ENCODE measurements at places on chromosomes 12 and 14.

DNA sequence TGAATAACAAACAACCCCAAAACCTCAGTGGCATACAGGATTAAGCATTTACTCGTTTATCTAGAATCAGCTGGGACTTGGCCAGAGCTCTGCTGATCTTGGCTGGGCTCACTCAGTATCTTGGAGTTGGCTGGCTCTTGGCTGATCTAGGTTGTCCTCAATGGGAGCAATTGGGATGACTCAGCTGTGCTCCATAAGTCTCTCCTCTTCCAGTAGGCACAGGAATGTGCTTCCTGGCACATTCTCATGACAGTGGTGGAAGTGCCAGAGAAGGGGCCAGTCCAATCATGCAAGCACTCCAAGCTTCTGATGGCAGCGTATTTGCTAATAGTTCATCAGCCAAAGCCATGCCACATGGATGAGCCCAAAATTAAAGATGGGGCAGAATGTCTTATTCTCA is 41.7 kb upstream of the ANO4 start:
- DNase-seq, result no peak

GRCh38 chr12:104694711-104695110 is 238.0 kb downstream of the CHST11 start:
- no peak for DNase-seq

DNA sequence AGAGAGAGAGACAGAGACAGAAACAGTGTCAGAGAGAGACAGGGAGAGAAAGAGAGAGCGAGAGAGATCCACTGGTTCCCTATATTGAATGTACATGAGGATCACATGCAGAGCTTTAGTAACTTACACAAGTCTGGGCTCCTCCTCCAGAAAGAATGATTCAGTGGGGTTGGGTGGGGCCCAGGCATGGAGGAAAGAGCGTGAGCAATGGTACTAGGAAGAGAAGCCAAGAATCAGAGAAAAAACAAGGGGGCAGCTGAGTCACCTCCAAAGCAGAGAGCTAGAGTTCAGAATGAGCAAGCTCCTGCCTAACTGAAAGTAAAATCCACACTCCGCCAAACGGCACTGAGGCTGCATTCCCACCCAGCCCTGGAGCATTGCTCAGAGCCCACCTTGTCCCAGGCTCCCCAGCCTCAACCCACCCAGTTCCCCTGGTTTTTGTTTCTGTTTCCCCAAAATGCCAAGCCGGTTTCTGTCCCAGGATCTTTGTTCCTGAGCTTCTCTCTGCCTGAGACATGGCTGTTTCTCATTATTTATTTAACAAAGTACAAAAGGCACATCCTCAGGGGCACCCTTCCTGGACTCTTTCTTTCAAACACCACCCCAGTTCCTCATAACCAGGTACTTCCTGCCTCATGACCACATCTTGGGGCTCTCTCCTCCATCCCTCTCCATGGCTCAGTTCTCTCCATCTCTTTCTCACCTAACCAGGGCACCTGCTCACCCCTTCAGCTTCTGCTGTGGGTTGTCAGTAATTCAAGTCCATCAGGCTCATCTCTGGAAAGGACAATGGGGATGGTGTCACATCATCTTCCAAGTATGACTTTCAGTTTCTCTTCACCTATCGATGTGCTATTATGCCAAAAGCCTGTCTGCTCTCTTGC is 670.3 kb upstream of the TBX3 start:
- DNase-seq, result no peak

DNA sequence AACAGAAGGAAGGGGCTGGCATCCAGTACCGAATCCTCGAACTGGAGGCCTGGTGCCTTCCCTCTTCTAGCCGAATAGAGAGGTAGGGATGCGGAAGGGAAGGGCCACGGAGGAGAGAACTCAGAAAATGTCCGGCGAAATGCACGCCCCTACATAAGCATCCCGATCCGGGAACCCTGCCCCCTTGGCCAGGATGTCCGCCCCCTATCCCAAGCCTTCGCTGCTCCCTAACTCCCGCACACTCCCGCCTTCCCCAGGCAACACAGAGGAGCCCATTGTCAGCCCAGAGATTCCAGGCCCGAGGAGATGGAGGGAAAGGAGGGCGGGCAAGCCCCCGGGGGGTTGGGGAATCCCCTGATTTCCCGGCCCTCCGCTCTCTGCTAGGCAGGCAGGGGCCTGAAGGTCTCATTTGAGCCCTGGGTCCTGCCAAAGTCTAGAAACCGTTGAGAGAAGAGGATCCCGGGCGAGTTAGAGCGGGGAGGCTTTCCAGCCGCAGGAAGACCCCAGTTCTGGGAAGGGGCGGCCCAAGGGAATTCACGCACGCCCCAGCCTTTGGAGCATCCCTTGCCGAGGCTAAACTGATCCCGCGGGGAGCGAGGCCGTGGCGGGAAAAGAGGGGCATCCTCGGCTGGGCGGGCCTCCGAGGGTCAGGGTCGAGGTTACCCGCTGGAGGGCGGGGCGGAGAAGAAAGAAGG is 569 bp upstream of the ARHGEF40 start:
- DNase-seq, result no peak

DNA sequence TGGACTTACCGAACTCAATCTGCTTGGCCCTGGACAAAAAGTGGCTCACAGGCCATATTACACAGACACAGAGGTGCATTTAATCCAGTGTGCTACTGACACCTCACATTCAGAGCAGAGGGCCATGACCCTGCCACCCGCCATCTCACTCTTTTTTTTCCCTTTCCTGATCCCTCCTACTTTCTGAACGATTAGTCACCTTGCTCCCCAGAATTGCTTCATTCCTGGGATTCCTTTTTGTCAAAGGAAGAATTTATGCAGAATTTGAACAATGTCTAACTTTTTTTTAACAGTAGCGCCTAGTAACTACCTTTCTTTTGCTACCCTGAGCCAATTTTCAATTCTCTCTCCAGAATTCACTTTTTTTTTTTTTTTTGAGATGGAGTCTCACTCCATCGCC is 4.6 kb downstream of the PKP2 start:
- DNase-seq, result no peak

GRCh38 chr14:58947814-58948445 is 240.5 kb upstream of the DAAM1 start:
- peak; percentile 11 for DNase-seq

- DNase-seq, result no peak
Measured at GRCh38 chr12:65662590-65662989, 161.7 kb upstream of the HMGA2 start.

DNA sequence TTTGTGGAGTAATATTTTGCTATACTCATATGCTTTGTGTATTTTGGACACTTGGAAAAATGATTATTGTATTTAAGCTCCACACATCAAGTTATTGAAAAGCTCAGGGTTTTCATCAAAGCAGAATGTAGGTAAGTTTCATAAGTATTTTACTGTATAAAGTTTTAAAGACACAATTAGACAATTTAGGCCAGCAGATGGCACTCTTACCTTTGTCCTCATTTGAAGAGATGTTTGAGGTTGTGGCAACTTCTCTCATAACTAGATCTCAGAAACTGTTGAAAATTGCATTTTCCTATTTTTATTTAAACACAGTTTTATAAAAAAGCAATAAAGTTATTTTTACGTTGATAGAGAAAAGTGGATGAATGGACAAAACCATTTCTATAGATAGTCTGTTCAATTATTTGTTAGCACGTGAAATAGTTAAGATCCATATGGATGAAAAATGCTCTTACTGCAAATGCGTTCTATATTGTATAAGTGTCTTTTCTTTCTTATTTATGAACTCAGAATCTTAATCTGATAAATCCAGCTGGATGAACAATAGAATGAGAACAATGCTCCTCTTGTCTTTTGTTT is 300.0 kb downstream of the AEBP2 start:
- DNase-seq, result no peak

GRCh38 chr12:42477941-42478340 is 111.6 kb downstream of the PRICKLE1 start:
- no peak for DNase-seq

DNA sequence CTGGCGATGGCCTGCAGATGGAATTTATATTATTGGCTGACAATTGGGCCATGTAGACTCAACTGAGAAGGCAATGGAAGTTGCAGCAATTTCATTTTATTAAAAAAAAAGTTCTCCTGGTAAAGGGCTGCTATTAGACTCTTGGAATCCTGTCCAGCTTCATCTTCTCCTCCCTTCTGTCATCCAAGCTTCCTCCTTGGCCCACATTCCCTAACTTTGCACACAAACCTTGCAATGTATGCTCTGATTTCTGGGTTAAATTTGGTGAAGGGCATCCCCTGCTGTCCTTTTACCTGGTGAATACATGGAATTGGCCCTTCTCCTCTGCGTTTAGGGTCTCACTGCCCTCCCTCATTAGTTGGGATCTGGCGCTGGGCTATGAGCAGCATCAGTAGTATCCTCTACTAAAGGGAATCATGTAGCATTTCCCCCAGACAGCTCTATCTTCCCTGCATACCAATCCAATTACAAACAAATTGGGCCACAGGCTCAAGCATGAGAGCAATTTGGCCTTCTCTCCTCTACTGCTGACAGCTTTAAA is 336.9 kb downstream of the BMP4 start:
- DNase-seq, result no peak

DNA sequence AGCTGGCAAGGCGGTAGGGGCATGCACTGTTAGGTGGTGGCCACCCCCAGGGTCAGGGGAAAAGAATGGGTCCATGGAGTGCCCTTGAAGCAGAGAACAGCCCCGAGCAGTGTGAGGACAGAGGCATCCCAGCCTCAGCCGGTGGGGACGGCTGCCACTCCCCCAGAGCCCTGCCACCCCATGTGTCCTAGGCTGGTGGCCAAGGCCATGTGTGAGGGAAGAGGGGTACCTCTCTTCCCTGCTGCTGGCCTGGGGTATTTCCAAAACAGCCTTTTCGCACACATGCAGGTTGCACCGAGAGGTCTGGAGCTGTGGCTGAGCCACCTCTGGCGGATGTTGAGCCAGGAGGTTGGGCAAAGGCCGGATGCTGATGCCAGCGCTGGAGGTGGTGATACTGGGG is 19.9 kb downstream of the RFLNA start:
- DNase-seq, result no peak

DNA sequence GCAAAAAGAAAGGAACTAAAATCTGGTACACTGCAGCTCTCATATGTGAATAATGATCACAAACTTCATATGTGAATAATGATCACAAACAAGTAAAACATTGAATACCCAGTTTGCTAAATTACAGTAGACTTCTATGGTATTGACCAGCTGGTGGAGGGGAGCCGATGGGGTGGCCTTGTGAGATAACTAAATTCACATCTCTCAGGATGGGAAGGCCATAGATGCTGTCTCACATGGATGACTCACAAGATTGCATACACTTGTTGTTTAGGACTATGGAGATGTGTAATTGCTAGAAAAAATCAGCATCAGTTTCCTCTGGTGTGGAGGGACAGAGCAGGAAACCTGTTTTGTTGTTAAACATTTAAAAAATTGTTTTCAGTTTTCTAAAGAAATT is 49.2 kb downstream of the ACACB start:
- DNase-seq, result no peak

GRCh38 chr14:73047808-73048207 is 10.5 kb upstream of the RBM25 start:
- DNase-seq, result no peak

GRCh38 chr12:8852119-8852518 is 29.7 kb downstream of the A2ML1 start:
- DNase-seq, result no peak

GRCh38 chr12:68483592-68484383 is 126.9 kb upstream of the RAP1B start:
- no peak for DNase-seq

- no peak for DNase-seq
Measured at GRCh38 chr12:62347922-62348650, 87.9 kb downstream of the USP15 start.

DNA sequence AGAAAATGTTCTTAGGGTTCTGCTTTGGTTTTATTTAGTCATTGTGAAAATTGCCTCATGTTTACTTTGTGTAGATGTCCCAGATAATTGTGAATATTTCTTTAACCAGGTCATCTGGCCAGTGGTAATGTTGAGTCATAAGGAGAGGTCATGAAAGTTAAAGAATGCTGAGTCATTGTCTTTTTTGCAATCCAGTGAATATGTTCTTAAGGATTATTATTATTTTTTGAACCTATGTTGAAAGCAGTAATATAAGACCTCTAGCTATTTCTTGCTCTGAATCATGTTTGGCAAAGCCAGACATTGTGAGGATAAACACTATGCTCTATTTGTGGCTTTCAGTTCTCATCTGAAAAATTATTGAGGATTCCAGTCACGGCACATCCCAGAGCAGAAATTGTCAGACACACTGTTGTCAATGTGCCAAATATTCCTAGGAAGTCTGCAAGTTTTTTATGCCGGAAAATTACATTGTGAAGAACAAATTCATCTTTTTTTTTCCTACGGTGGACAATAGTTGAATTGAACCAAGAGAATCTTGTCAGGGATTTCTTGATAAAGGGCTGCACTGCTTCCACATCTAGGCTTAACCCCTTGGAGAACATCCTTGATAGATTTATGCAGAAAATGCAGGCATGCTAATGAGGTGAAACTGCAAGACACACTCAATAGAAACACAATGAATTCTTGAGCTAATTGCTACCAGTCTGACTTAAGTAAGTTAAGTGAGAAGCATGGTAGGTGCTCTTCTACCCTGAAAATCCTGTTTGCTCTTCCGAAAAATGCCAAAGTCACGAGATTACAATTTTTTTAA is 369.6 kb downstream of the ATP23 start:
- DNase-seq, result no peak

DNA sequence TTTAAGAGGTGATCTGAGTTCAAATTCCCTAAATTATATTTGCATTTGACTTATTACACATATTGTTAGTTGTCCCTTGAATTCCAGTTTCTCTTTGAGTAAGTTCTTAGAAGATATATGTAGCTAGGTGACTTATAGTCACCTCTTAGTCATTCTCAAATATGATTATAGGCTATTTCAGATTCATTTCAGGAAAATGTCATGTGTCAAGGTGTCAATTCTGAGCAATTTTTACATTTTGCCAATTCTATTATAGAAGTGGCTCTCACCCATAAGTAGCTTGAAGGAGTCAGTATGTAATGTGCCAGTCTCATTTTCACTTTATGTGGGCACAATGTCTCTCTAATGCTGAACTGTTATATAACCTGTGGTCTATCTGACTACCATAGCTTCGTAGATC is 623.4 kb downstream of the DIO2 start:
- DNase-seq, result no peak

- no peak for DNase-seq
Measured at GRCh38 chr14:101591121-101591520, 29.8 kb downstream of the DIO3 start.

DNA sequence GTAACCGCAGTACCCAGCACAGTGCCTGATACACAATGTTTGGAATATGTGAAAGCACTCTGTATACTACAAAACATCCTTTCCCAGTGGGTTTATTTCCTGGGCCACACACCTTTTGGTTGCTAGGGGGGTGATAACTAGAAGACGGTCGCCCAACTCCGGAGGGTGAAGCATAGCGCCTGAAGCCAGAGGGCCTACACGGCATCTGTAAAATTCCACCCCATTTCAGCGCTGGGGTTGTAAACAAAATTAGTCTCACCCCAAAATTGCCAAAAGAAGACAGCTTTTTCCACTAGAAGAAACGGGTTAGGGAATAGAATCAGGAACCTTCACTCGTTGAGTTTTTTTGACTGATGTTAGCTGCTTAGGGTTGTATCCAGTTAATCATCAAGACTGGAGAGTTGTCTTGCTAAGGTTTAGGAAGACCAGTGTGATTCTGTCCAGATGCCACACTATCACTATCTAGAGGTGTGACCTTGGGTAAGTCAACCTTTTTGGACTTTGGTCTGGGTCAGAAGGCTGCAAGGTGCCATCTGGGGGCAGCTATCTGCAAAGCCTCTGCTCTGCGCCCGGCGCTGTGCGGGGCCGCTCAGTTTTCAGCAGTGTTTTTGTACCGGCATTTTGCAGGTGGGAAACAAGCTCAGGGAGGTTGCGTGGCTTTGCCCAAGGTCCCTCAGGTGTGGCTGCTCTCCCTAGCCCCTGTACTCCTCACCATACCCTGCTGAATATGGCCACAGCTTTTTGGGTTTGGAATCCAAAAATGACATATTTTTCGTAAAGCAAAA is 1.3 kb downstream of the ZNF839 start:
- DNase-seq, result no peak

Measured in T-helper 2 cell (primary cell).